ENCODE measurements at places on chromosomes 6 and 20. TPM values are rescaled to one million over a fixed set of nuclear protein-coding genes. Genes with fewer than 3 reads are reported as not detected.

RAB32 gene
- 41.9 TPM for total RNA-seq

TFEB gene
- 4.6 TPM for total RNA-seq

OR2H1 gene
- total RNA-seq: not detected

ATP6V1G2 gene
- 0.23 TPM for total RNA-seq

RSPO3 gene
- total RNA-seq: 11.8 TPM

SAMD3 gene
- not detected for total RNA-seq

PREX1 gene
- total RNA-seq: 0.12 TPM

POU5F1 gene
- total RNA-seq: not detected

SLPI gene
- 38.4 TPM for total RNA-seq

HAO1 gene
- total RNA-seq: not detected

OR2B6 gene
- total RNA-seq: not detected

CALHM5 gene
- 0.05 TPM for total RNA-seq

STXBP5 gene
- total RNA-seq: 22.5 TPM

RIMS1 gene
- total RNA-seq: not detected

ESR1 gene
- 0.35 TPM for total RNA-seq

SPATS1 gene
- not detected for total RNA-seq

GPX5 gene
- not detected for total RNA-seq

HSPA12B gene
- not detected for total RNA-seq

EDN1 gene
- 12.0 TPM for total RNA-seq

LZTS3 gene
- total RNA-seq: 3.8 TPM

SCUBE3 gene
- 0.02 TPM for total RNA-seq

OR2W1 gene
- not detected for total RNA-seq

DDX27 gene
- total RNA-seq: 59.1 TPM

PHACTR3 gene
- total RNA-seq: not detected

OLIG3 gene
- 0.12 TPM for total RNA-seq

C6orf89 gene
- 22.4 TPM for total RNA-seq

ZNF311 gene
- total RNA-seq: 0.20 TPM

SIRPB2 gene
- not detected for total RNA-seq

THEMIS gene
- total RNA-seq: not detected

C20orf202 gene
- total RNA-seq: 0.05 TPM

PRICKLE4 gene
- total RNA-seq: 0.40 TPM

GGTLC1 gene
- total RNA-seq: not detected

TRIM10 gene
- not detected for total RNA-seq

PRR18 gene
- 0.35 TPM for total RNA-seq

SRC gene
- total RNA-seq: 116 TPM

PTPRT gene
- total RNA-seq: not detected

ARFGEF3 gene
- total RNA-seq: 0.62 TPM

TAGAP gene
- not detected for total RNA-seq

DCDC2 gene
- total RNA-seq: 0.05 TPM

UBE2C gene
- total RNA-seq: 179 TPM

KCNK16 gene
- not detected for total RNA-seq

ADGRG6 gene
- total RNA-seq: 73.8 TPM

PLAGL1 gene
- 4.7 TPM for total RNA-seq

SMPD2 gene
- 10.7 TPM for total RNA-seq

JPH2 gene
- total RNA-seq: 1.7 TPM

EBF4 gene
- 1.0 TPM for total RNA-seq

HLA-DOB gene
- 0.58 TPM for total RNA-seq

TFAP2C gene
- total RNA-seq: 11.3 TPM

KCNQ5 gene
- total RNA-seq: 0.84 TPM

PLG gene
- not detected for total RNA-seq

ELOVL4 gene
- total RNA-seq: 16.9 TPM

OVOL2 gene
- not detected for total RNA-seq

NRSN1 gene
- not detected for total RNA-seq

MUC21 gene
- not detected for total RNA-seq

HTR1E gene
- not detected for total RNA-seq

SLC17A2 gene
- total RNA-seq: not detected

TOMM6 gene
- total RNA-seq: 142 TPM

FAM209B gene
- total RNA-seq: not detected

E2F1 gene
- 7.9 TPM for total RNA-seq
